T-helper 1 cell (primary cell): ENCODE measurements at places on chromosomes 7 and 10.
A peak's percentile ranks its signal among the peaks of the same experiment; 100 is the strongest.

- DNase-seq: no peak
These were observed 131.8 kb downstream of the WDR37 start for GRCh38 chr10:1187855-1188557.

- DNase-seq: no peak
These were observed 251.4 kb downstream of the KIF20B start for GRCh38 chr10:89952751-89953150.

DNA sequence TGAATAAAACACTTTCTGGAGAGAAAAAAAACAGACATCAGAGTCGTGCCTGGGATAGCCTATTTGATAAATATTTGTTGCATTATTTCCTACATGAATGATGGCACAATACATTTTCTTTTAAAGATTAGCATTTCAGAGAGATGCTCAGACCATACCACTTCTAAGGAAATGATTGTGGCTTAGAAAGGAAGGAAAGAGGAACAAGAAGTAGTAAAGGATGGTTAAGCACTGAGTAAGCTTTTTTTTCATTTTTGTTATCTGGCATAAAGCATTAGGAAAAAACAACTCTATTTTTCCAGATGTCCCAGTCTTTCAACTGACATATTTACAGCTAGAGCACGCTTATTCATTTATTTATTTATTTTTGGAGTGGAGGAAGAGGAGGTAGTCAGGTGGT lies 258.8 kb upstream of the TEX47 start:
- no peak for DNase-seq

GRCh38 chr7:112080978-112081377 lies 125.2 kb downstream of the DOCK4 start:
- DNase-seq: peak; percentile 15

GRCh38 chr7:151514461-151515275 lies 5.0 kb downstream of the RHEB start:
- DNase-seq: no peak

DNA sequence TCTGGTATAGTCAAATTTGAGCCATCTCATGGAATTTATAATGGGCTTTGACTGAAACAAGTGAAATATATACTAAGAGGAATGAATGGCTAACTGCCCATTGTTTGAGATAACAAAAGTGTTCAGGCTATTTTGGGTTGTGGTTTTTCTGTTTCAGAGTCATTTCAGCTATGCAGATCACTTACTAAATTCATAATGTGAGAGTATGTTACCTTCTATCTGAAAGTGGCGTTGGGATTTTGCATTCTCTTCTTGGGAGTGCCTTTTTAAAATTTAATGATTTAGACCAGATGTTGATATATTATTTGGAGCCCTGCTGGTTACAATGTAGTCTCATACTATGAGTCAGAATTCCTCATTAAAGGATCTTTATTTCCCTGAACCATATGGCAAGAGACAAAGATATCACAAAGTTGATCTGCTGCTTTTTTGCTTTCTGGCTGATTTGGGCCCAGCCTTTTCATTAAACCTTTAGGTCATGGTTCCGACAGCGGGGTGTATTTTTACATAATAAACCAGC lies 10.4 kb downstream of the VCL start:
- no peak for DNase-seq

GRCh38 chr7:20111821-20112542 lies 105.2 kb downstream of the MACC1 start:
- peak; percentile 15 for DNase-seq

GRCh38 chr7:158053183-158053915 lies 534.3 kb downstream of the PTPRN2 start:
- no peak for DNase-seq

DNA sequence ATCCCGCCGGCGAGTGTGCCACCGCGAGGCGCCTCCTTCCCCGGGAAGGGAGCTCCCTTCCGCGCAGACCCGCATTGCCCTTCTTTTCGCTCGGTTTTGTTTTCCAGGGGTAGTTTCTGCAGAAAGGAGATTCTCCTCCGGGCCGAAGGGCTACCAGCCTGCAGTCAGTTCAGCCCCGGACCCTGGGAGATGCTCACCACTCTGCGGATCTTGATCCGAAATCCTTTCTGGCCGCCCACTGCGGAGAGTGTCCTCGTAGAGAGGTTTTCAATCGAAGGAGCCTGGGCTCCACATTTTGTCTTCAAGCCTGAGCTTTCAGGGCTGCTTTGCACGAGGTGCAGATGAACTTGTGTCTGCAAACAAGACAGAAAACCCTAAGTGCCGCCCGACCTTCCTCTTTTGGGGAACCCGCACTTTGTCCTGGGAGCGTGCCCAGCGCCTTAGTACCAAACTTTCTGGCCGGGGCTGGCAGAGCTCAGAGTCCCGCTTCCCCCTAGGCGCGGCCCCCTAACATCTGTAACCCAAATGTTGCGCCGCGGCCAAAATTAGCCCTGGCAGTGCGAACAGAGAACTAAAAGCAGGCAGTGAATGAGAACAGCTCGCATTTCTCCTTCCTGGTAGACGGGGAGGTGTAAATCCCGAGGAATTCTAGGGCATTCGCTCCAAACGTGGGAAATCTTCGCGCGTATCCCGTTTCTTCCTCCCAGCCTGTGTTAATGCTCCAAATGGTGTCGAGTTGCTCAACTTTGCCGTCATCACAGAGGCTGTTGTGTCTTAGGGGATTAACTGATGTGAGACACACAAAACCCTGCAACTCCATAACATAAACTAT lies 6.7 kb upstream of the EN2 start:
- no peak for DNase-seq

DNA sequence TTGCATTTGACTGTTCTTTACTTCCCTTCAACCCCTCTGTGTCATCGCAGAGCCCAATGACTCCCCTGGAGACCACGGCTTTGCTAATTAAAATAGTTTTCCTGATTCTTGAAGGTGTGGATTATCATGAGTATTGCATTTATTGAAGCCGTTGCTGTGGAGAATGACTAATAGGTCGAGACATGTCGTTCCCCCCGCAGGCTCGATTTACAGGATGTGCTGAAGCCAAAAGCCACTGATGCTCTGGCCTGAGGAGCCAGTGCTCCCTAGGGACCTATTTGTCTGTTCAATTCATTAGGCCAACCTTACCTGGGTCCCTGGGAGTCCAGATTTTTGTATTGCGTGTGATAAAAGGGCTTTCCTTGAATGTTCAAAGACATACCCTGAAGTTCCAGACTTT lies 102.3 kb downstream of the NPTX2 start:
- DNase-seq: no peak

DNA sequence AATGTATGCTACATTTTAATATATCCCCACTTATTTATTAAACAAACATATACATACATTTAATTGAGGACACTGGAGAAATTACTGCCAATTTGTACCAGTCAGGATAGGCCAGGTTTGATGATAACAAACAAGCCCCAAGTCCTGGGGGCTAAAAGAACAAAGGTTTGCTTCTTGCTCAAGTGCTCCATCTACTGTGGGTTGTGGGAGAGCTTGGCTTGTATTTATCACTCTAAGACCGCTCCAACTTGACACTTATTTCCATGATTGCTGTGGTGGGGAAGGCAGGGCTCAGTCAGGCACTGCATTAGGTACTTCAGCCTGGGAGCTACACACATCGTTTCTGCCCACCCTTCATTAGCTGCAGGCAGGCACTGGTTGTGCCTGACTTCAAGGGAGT lies 136.6 kb upstream of the ZNF32 start:
- no peak for DNase-seq

GRCh38 chr10:120420421-120420820 lies 36.6 kb upstream of the PLPP4 start:
- DNase-seq: no peak

DNA sequence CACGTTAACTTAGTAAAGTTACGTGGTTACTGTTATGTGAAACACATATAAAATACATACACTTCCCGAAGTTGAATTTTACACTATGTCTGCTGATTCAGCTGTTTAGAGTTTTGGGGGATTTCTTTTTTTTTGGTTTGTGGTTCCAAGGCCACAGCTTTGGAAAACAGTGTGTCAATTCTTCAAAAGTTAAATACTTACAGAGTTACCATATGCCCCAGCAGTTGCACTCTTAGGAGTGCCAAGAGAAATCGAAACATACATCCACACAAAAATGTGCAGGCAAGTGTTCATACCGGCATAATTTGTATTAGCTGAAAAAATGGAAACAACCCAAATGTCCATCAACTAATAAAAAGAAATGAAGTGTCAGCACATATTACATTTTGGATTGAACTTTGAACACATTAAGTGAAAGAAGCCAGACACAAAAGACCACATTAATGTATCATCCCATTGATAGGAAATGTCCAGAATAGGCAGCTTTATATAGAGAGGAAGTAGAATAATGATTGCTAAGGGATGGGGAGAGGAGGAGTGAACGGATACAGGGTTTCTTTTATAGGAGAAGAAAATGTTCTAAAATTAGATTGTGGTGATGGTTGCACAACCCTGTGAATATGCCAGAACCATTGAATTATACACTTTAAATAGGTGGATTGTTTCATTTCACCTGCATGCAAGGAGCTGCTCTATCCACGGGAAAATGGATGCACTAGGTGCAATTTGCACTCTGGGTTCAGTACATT lies 17.6 kb downstream of the APBB1IP start:
- DNase-seq: no peak

DNA sequence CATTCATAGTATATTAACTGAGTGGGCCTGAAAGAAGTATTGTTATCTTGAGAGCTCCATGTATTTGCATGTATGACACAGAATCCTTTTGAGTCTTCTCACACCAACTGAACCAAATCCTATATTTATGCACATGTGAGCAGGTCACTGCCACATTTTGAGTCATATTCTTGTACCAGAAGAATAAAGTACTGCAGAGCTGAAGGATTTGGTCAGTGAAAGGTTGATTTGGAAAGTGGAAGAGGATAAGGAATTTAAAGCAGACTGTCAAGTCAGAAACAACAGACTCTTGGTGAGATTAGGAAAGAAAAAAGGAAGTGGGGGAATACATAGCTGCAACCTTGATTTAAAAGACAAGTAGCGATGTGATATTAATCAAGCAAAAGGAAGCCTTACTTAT lies 121.8 kb downstream of the ARID5B start:
- no peak for DNase-seq

- DNase-seq: no peak
These were observed 27.3 kb upstream of the FAM20C start for GRCh38 chr7:164882-165660.

DNA sequence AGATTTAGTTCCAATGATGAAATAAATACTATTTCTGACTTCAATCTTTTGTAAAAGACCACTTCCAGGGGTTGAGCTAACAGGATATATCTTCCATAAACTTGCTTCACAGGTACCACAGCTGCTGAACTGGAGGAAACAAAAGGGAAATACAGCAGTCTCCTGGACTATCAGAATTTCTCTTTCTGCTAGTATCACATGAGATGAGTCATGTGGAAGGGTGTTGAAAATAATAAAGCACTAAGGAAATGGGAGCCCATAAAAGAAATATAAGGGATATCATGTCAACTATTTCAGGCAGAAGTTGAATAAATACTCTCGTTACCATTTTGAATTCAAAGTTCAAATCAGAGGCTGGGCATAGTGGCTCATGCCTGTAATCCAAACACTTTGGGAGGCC lies 250.3 kb upstream of the NFE2L3 start:
- DNase-seq: no peak

- DNase-seq: no peak
These were observed 916.1 kb upstream of the POT1 start for GRCh38 chr7:125845686-125846085.

- no peak for DNase-seq
These were observed 51.7 kb upstream of the SORCS3 start for GRCh38 chr10:104589431-104589830.

DNA sequence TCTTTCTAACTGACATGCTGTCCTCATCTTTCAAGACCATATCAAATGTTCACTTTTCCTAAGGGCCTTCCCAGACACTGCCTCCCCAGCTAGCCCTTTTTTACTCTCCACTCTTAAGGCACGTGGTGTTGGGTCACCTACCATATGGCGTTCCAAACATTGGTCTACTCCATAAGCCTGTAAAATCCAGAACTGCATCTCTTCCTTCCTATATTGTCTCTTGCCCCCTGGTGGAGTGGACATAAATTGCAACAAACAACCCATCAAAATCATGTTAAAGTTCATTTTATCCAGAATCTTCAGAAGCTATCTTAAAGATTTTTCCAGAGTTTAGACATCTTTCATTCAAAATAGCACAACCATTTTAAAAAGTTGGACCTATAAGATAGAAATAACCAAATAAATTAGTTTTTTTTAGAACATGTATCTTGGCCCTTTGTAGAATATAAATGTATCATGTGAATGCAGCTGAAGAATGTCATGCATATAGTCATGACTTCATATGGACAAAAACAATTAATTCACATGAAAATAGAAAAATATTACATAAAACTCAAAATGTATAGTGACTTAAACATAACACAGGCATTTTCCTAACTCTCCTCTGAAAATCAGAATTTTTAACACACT lies 180.6 kb upstream of the CHRM2 start:
- DNase-seq: no peak

GRCh38 chr7:107939573-107940489 lies 48.8 kb downstream of the DLD start:
- no peak for DNase-seq

- DNase-seq: peak; percentile 6
These were observed 15.8 kb downstream of the DNMBP start for GRCh38 chr10:99993701-99994689.

DNA sequence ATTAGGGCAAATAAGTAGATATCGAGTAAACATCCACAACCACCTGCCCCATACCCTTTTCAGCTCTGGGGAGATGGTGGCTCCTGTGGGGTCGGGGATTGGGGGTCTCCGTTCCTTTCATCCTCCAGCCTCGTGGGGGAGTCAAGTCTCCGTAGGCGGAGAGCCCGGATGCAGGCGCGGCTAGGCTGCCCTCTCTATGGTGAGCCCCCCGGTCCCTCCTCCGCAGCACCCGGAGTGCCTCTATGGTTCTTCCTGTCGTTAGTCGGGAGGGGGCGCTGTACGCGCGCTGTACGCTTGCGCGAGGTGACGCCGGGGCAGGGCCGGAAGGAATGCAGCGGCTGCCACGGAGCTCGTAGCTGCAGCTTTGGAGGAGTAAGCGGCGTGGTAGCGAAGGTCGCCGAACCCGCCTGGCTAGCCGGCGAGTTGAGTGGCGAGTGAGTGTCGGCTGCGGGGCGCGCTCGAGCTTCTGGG lies 14.8 kb upstream of the MMD2 start:
- peak; percentile 92 for DNase-seq

- DNase-seq: no peak
These were observed 18.6 kb downstream of the AKR1C2 start for GRCh38 chr10:4984971-4985594.

GRCh38 chr7:14048889-14049288 lies 59.4 kb upstream of the ETV1 start:
- DNase-seq: no peak

DNA sequence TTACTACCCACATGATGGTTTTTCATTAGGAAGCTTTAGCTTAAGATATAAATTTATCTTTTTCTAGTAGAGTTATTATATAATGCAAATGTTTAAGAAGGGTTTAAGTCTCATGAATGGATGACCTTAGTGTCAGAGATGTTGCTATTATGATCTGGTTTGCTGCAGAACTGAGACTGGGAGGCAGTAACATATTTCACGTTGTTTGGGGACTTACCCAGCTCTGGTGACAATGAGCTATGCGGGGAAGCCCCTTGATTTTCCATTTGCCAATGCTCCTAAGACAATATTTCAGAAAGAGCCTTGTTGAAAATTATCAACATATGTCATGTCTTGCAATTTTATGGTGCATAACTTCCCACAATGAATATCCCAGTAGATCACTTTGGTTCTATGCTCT lies 754.6 kb downstream of the REEP3 start:
- no peak for DNase-seq
